ENCODE measurements at places on chromosomes 3 and 15.

DNA sequence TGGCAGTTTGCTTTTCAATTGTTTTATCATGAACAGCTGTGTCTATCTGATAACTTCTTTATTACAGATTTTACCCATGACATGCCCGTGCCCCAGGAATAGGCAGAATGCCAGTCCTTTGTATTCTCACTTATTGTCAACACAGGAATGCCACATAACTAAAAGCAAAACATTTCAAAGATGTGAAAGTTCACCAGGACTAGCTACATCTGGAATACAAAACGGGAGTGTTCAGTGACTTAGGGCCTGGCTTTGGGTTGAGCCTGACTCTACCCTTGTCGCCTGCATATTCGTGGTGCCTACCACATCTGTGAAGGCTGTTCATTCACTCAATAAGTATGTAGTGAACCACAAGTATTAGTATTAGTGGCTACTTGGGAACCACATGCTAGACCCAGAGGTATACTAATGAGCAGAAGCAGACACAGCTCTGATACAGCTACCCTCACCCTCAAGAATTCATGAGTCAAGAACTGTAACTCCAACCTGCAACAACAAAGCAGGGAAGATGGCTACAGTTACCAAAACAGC is 2.9 kb downstream of the TNFSF10 start:
- no peak for DNase-seq

DNA sequence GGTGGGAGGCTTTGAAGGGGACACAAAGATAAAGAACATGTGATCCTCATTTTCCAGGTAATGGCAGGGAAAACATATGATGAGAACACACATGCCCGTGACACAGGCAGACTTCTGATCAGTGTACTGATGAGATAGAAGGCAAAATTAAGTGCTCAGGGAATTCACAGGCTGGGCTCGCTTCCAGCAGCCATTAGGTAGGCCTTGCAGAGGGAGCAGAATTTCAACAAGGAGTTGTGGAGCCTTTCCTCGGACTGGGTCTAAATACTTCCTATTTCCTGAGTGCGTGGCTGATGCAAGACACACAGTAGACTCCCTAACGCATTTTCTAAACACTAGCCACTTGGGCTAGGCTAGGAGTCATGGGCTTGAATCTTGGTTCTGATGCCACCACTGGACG is 74.0 kb upstream of the ETV5 start:
- DNase-seq, result no peak

DNA sequence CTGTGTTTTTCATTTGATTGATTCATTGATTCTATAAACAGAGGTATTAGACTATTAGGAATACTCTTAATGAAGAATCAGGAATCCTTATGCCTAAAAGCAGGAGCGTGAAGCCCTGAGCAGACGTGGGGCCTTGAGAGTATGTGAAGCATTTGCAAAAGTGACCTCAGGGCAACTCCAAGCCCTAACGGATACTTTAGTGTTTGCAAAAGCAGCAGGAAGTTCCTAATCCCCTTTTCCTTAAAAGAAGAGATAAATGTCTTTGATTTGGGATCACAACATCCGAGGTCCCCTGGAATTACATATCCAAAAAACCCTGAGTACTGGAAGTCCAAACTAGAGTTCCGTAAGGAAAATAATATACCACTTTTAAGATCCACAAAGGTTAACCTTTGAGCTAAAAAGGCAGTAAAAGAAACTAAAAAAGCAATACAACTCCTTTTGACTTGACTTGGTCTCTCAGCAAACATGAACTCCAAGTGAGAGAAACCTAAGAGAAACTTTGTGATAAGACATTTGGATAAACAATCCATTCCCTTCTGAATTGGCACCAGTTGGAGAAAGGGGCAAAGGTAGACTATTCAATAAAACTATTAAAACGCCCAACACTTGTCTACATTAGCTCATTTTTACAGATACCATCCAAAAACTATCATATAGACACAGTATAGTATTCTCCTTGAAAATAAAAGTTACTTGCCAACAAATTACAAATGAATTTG is 27.4 kb downstream of the PRTG start:
- DNase-seq, result no peak

- no peak for DNase-seq
Measured at GRCh38 chr3:72031581-72031980, 246.6 kb upstream of the PROK2 start.

GRCh38 chr15:52284164-52284563 is 11.4 kb downstream of the MYO5C start:
- no peak for DNase-seq

DNA sequence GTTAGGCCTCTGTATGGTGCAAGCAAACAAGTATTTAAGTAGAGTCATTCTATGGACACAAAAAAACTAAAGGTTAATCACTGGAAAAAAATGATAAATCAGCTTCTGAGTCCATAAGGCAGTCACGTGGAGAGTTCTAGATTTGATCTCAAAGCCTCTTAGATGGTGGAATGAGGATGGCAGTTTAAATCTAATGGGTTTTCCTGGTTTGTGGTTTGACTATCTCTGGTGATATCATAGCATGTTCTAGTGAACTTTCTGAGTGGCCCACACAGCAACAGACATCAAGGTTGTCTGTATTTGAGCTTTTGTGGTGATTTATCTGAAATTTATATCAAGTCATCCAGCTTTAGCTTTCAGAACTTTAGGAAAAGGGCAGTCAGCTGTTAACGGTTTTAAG is 52.4 kb downstream of the ILDR1 start:
- DNase-seq, result no peak

- no peak for DNase-seq
Measured at GRCh38 chr15:71272932-71273331, 157.7 kb downstream of the THSD4 start.

GRCh38 chr15:52710050-52710707 is 31.0 kb upstream of the ATOSA start:
- DNase-seq, result no peak

DNA sequence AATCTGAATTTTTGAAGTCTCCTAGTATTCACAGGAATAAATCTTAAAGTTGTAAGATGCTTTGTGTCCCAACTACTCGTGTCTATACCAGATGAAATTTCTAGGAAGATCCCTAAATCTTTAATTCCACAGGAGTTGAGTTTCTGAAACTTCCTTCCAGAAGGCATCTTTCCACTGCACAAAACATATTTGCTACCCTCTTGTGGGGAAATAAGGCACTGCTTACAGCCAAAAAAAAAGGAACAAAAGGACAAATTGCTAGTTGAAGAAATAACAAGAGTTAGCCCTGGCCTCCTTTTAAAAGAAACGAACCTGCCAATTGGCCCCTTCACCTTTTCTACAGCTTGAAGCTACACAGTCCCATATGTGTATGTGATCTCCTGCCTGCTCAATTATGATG is 54.0 kb downstream of the TAFA4 start:
- DNase-seq, result no peak

DNA sequence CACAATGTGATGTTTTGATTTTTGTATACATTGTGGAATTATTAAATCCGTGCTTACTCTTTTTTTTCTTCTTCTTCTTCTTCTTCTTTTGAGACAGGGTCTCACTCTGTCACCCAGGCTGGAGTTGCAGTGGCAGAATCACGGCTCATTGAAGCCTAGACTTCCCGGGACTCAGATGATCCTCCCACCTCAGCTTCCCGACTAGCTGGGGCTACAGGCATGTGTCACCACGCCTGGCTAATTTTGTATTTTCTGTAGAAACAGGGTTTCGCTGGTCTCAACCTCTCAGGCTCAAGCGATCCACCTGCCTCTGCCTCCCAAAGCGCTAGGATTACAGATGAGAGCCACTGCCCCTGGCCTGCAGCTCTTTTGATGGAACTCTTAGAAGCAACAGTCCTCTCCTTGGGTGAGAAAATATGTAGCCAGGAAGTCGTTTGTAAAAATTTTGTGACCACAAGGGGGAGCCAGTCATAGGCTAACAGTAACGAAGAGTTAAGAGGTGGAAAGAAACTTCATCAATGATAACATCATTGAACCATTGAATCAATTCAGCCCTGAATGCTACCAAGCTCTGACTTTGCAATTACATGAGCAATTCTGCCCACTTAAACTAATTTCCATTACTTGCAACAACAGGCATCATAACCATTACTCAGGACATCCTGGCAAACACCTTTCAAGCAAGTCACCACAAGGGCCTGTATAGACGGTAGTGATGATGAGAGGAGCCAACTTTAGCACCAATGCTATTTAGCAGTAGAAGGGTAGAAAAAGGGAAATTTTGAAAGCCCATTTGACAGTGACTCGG is 16.7 kb upstream of the CMTM7 start:
- DNase-seq, result peak; percentile 18

- no peak for DNase-seq
Measured at GRCh38 chr3:18428036-18428435, 2.9 kb upstream of the SATB1 start.

DNA sequence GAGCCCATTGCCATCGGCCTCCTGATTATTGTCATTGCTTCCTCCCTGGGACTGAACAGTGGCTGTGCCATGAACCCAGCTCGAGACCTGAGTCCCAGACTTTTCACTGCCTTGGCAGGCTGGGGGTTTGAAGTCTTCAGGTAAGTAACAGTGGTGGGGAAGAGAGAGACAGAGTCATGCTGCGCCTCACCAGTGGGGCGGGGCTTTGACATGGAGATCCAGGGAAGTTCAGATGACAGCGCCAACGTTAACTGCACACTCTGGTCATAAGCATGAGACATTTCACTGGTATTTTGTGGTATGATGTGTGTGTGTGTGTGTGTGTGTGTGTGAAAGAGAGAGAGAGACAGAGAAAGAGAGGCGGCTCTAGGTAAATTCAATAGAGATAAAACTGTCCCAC is 41.0 kb downstream of the AQP9 start:
- DNase-seq, result no peak

DNA sequence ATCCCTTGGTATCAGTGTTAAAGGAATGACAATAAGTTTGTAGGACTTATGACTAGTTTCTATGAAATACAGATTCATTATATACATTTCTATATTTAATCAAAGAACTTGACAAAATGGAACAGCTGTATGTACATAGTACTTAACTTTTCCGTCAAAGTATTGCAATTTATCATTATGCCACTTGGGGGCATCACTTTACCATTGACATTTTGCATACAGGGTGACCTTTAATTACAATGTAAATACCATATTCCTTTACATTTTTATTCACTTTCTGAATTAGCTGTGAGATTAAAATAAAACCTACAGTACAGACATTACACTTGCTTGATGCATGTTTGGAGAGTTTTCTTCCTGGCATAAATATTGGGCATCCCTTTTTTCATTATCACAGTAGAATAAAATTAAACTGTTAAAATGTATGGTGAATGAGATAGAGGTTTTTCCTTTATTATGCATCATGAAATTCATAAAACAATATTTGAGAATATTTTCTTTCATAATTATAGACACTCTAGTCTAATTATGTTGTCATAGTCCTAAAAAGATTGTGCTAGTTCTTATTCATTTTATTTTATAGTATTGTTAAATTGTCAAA is 6.9 kb downstream of the NEK11 start:
- DNase-seq, result no peak

- no peak for DNase-seq
Measured at GRCh38 chr3:149646181-149646766, 11.6 kb downstream of the WWTR1 start.

DNA sequence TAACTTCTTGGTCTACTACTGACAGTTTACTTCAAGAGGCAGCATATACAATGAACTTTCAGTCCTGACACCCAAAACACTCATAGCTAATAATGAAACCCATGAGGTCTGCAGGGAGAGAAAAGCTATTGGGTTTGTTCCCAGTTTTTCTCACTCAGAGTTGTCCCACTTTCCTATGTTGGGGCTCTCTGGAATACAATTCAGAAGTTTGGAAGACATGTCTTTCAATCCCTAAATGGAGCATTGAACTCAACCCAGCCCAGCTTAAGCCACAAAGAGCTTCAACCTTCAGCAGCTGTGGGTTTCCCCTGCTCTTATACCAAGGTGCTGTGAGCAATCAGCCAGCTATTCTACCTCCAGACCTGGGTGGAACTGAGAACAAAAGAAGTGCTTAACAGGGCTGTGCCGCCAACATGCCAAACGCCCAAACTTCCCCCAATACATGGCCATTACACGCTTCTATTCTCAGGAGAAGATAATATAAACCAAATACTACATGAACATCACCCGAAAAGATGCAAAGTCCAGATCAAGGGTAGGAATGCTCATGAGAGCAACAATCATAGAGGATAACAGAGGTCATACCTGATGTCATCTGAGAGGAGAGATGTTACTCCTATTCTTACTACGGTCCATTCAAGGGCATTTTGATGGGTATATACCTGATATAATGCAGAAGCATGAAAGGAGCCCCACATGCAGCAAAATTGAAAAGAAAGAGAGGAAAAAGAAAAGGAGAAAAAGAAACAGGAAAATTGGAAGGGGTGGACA is 131.2 kb upstream of the TGFBR2 start:
- DNase-seq, result no peak

DNA sequence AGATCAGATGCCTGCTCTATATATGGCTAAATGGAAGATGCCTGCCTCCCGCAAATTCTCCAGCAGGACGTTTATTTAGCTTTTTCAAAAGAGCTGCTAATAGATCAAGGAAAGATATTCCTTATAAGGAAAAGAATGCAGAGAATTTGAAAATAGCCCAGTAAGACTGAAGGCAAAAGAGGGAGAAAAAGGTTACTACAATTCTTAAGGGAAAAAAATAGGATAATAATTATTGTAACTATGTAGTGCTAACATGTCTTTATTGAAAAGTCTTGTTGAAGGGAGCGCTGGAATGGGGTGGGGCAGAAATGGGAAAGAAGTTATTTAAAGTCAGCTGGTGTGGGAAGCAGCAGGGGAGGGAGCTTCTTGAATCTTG is 2.9 kb downstream of the TPM1 start:
- no peak for DNase-seq

- DNase-seq, result no peak
Measured at GRCh38 chr3:3302964-3303363, 123.5 kb upstream of the CRBN start.

- DNase-seq, result no peak
Measured at GRCh38 chr3:137020315-137020714, 62.5 kb downstream of the IL20RB start.

- DNase-seq, result no peak
Measured at GRCh38 chr3:124295362-124295761, 303.4 kb upstream of the ROPN1 start.

GRCh38 chr3:55498520-55498919 is 11.4 kb upstream of the WNT5A start:
- DNase-seq, result no peak

- no peak for DNase-seq
Measured at GRCh38 chr15:88615303-88616107, 5.6 kb upstream of the AEN start.
